ENCODE measurements at places on chromosomes 11 and 22.

GRCh38 chr11:10499874-10500601 lies 40.9 kb downstream of the RNF141 start:
- DNase-seq: no peak

DNA sequence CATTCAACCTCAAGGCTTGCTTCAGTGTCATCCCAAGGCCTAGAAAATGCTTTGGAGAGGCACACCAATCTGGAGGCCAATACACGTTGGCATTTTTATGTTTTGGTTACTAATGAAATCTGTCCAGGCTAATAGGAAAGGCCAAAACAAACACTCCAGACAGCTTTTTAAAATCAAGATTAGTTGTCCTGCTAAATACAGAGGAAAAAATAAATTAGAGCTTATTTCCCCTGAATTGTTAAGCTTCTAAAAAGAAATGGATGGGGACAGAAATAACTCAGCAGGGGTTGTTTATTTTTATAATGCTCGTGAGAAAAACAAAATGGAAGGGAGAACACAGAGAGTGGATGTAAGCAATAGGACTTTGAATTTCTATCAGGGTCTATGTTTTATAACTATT lies 438.5 kb upstream of the LRRC4C start:
- no peak for DNase-seq

DNA sequence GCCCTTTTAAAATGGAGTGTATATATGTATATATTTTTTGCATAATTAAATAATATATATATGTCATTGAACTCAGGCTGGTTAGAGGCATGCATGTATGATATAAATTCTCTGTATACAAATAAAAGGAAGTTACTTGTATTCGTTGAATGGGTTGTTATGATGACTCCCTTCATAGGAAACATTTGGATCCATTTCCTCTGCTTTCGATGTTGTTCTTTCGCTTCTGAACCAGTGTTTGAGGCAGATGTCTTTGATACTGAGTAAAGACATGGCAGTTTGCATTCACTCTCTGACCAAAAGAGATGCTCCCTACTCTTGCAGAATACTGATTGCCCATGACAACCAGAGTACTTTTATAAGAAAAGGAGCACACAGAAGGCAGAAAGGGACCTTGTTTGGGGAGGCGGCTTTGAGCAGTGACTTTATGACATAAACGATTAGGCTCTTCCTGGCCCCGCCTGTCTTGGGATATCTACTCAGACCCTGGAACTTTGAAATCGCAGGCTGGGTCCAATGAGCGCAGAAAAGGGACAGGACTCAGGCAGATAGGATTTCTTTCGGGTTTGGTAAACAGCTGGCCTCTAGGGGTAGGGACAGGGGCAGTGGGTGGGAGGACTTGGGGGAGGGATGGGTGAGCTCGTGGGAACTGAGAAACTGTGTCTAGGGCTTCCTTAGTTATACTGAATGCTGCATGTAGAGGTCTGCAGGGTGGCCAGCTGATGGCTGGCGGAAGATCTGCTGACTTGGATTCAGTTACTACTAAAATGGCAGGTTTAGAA lies 23.2 kb downstream of the TIMP3 start:
- no peak for DNase-seq

DNA sequence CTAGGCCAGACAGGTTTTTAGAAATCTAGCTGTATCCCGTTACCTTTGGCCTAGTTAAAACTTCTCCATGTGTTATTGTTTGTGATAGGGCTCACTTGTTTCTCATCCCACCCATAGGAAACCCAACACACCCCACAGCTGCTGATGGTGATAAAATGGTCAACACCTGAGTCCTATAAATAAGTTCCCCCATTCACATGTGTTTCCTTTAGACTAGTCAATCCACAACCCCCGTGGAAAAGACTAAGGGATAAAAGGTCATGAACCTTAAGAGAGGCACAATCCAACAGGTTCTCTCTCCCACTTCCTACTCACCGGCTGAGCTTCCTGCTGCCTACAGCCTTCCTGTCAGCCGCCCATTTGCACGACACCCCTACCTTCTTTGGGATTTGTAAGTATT lies 768.4 kb downstream of the JRKL start:
- DNase-seq: no peak

DNA sequence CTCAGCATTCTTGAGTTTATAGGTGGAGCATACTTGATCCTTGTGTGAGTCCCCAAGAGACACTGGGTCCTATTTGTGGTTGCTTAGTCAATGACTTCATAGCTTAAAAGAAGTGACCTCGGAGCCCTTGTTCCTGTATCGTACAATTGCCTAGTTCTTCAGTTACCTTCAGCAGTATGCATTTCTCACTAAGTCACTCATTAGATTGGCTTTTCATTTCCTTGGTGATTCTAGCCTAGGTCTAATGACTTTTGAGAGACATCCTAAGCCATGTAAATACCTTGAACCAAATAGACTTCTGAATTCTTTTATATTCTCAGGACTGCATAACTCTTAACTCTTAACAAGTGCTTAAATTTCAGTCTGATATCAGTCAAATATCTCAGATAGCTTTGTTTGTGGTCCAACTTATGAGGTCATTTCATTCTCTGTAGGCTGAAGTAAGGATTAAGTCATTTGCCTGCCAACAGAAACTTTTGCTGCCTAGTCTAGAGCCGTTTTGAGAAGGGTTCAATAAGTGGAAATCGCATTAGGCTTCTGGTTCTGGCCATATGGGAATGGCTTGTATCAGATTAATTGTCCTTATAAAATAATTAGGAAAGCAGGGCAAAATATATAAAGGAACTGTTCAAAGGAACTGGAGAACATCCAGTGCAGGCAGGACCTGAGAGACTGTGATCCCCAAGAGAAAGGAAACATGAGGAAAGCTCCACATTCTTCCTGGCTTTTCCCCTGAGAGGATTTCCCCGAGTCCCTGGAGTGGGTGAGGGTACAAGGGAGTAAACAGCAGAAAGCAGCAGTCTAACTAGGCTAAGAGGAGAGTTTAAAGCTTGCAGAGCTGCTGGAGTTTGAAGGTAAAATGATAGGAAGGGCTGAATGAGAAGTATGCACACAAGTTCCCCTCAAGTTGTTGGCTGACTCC lies 39.9 kb downstream of the TRAF6 start:
- DNase-seq: no peak

DNA sequence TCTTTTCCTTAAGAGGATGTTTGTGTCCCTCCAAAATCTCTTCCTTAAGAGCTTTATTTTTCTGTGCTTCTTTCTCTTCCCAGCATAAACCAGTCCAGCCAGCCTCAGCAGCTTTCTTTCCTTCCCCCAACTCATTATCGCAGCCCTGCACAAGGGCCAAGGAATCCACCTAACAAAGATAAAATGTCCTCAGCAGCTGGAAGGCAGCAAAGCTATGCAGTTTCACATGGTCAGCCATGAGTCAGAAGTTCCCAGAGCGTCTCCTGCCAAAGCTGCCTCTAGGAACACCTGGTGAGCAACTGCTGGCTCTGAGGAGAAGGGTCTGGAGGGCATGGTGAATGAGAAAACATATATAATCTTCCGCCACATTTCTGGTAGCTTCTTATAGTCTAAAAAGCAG lies 45.3 kb upstream of the HMGXB4 start:
- DNase-seq: no peak

GRCh38 chr11:128047026-128047425 lies 540.3 kb downstream of the ETS1 start:
- DNase-seq: no peak

- no peak for DNase-seq
Observed at GRCh38 chr11:118625036-118625690, 17.7 kb downstream of the PHLDB1 start.

DNA sequence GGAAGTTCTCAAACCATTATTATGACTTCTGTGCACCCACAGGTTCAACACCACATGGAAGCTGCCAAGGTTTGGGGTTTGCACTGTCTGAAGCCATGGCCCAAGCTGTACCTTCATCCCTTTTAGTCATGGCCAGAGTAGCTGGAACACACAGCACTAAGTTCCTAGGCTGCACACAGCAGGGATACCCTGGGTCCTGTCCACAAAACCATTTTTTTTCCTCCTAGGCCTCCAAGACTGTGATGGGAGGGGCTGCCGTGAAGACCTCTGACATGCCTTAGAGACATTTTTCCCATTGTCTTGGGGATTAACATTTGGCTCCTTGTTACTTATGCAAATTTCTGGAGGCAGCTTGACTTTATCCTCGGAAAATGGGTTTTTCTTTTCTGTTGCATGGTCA lies 42.7 kb downstream of the DDIAS start:
- DNase-seq: no peak

GRCh38 chr11:16297332-16297731 lies 59.0 kb downstream of the SOX6 start:
- no peak for DNase-seq

- no peak for DNase-seq
Observed at GRCh38 chr11:126924376-126925040, 76.1 kb downstream of the KIRREL3 start.

DNA sequence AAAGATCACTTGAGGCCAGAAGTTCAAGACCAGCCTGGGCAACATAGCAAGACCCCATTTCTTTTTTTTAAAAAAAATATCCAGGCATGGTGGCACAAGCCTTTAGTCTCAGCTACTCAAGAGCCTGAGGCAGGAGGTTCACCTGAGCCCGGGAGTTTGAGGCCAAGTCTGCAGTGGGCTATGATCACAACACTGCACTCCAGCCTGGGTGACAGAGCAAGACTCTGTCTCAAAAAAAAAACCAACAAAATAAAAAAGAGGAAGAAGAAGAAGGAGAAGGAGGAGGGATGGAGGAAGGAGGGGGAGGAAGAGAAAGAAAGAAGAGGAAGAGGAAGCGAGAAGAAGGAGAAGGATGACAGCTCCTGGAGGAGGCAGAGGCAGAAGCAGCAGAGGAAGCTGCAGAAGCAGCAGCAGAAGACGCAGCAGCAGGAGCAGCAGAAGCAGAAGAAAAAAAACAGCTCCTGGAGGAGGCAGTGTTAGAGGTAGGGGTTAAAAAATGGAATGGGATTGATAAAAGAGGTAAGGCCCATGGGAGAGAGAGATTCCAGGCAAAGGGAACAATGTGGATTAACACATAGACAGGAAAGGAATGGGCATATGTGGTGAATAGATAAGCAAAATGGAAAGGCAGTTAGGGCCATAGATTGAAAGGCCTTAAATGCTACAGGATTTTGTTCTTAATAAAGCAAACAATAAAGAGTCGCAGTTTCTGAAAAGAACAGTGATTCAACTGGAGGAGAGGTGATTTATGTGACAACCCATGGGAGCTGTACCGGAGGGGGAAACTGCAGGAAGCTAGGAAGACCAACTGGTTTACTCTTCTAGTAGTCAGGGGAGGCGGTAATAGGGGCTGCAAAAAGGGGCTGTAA lies 10.9 kb downstream of the PRCP start:
- DNase-seq: no peak

- DNase-seq: no peak
Observed at GRCh38 chr22:34414467-34415440, 494.5 kb upstream of the LARGE1 start.

DNA sequence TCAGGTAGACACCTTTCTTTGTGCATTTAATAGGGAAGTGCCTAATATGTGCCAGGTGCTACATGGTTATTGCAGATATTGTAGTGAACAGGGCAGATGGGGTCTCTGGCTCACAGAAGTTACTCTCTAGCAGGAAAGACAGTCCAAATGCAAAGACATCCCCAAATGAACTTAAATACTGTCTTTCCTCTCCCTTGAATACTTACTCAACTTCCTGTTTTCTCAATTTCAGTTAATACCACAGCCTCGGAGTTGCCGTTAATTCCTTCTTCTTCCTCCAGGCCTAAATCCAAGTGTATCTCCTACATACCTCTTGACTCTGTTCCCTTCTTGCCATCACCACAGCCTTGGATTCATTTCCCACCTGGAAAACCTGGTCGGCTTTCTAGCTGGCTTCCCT lies 134.3 kb upstream of the SESN3 start:
- DNase-seq: no peak

DNA sequence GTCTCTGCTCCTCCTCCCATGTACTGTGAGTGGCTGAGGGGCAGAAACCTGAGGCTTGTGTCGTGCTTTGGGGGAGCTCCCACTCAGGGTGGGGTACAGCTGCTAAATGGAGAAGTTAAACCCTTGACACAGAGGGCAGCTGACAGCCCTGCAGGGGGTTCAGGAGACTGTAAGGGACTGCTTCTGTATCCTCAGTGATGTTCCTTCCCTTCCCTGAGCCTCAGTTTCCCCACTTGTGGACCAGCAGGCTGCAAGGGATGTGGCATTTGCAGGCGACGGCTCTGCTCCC lies 15.6 kb downstream of the SYNGR1 start:
- no peak for DNase-seq

GRCh38 chr11:66061268-66061667 lies 8.8 kb upstream of the PACS1 start:
- no peak for DNase-seq

GRCh38 chr11:128201801-128202200 lies 385.6 kb downstream of the ETS1 start:
- no peak for DNase-seq

- DNase-seq: no peak
Observed at GRCh38 chr11:68206211-68206610, 6.9 kb downstream of the KMT5B start.

DNA sequence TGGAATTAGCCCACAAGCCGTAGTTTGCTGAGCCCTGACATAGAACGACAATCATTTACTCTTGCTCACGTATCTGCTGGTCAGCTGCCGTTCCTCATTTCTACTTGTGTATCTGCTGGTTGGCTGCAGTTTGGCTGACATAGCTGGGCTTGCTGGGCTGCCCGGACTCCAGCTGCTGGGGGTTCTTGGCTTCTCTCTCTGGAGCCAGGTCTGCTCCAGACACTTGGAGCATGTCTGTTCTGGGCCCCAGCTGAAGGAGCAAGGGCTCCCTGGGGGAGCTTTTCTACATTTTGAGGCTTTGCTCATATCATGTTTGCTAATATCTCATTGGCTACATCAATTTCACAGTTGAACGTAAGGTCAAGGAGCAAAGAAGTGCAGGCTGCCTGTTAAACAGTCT lies 47.3 kb downstream of the PRDM11 start:
- DNase-seq: no peak

- no peak for DNase-seq
Observed at GRCh38 chr11:108160970-108161566, 39.7 kb downstream of the ACAT1 start.

DNA sequence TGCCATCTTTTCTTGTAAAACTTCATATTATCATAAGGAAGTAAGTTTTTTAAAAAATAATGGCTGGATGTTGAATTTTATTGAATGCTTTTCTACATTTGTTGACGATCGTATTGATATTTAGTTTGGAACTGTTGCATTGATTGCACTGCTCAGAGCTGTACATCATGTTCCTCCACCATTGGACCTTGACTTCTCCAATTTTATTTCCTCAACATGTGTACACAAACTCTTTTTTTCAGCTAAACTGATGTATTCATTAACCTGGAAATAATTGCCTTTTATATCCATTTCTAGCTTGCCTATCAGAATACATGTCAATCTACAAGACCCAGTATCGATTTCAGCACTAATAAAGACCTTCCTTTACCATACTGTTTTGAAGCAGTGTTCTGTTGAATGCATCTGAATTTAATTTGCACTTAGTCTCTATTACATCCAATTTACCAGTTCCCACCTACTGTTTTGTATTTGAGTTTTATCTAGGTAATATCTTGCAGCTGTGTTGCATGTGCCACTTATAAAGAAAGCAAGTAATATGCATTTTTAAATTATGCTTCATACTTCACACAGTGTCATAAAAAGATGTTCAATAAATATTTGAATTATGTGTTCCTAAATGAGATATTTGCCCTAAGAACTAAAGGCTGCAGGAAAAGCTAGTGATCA lies 5.5 kb downstream of the CEP57 start:
- no peak for DNase-seq

Data from stimulated activated CD8-positive, alpha-beta memory T cell treated with anti-CD3 and anti-CD28 coated beads, Interleukin-4, amount 100 ng/mL, for 4 hours (primary cell).